ENCODE measurements at places on chromosomes 6 and 20.

DNA sequence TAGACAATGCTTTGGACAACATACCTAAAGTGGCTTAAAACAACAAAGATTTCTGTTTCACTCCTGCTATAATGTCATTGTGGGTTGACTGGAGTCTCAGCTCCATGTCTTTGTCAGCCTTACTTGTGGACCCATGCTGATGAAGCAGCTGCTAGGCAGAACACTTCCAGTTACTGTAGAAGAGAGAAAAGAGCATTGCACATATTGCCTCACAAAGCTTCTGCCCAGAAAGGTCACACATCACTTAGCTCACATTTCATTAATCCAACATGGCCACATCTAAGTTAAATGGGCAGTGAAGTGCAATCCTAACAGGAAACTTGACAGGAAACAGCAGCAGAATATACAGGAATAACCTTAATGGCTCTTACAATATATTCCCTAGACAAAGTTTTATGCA is 480.5 kb upstream of the HTR1E start:
- DNase-seq, result no peak

DNA sequence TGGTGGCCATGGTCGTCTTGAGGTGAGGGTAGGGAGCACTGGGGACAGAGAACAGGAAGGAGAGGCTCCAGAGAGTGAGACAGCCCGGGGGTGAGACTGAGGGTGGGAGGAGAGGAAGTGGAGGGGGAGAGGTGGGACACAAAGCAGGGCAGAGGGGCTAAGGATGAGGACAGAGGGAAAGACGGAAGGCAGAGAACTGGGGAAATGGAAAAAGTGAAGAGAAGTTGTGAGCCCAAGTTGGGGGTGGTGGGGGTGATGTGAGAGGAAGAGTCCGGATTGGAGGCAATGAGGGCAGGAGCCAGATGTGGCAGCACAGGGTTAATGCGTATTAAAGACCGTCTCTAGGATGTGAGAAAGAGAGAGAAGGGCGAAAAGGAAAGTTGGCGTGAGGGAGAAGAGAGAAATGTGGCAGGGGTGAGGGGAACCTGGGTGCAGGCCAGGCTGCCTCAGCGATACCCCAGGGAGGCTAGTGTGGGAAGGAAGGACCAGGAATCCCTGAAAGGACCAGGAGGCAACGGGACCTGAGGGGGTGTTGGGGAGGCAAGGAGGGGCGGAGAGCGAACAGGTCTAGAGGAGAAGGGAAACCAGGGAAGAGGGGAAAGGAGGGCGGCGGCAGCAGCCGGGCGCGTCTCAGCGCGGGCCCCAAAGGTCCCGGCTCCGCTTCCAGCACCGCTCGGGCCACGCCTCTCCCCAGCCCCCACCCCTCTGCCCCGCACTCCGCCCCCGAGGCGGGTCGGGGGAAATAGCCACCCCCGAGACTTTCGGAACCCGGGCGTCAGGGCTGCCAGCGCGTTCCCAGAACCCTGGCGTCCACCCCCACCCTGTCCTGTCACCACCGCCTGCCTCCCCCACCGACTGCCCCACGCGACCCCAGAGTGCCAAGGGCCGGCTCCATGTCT is at the start of gene PPP1R18:
Gene PPP1R18, minus strand, starts transcription at position 637 of the 899 bp plus-strand sequence. Its CDS starts 627 bp downstream, at position 10.
- DNase-seq, result peak; percentile 57

DNA sequence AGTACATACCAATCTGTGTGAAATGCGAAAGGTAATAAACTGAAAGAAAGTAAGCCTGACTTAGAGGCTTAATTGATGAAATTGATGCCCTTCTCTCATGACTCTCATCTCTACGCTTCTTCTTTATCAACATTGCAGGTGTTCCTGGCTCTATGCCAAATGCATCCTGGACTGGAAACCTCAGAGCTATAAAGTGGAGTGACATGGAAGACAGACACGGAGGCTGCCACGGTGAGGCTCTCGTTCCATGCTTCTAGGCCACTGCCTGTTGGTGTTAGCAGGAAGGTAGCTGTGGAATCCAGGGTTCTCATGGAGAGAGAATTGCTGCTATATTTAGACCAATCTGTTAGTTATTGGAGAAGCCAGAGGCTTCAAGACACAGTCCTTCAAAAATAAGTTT is 73.2 kb downstream of the C6orf52 start:
- no peak for DNase-seq

DNA sequence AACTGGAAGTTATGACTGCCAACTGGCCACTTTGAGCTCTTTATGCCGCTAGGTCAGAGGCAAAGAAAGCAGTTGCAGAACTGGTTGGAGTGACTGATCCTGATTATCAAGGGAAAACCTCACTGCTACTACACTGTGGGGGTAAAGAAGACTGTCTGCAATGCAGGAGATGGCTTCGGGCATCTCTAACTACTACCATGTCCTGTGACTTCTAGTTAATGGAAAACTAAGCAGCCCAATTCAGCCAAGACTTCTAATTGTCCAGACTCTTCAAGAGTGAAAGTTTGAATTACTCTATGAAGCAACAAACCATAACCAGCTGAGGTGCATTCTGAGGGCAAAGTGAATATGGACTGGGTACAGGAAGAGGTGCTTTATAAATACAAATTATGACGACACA is 773.6 kb upstream of the SLC35B3 start:
- no peak for DNase-seq

GRCh38 chr20:45937765-45938164 is 3.3 kb downstream of the PCIF1 start:
- DNase-seq, result no peak

DNA sequence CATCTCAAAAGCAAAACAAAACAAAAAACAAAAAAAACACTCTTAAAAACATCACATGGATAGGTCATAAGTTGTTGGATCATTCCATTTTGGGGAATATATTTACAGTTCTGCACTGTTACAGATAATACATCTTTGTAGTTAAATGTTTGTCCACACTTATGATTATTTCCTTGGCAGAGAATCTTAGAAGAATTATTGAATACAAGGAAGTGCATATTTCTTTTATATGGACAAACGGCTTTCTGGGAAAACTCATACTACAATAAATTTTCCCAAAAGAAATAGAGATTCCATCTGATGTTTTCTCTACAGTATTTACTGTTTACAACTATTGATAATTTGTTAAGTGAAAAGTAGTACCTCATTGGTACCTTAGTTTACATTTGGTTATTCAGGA is 33.8 kb downstream of the GMPR start:
- no peak for DNase-seq

DNA sequence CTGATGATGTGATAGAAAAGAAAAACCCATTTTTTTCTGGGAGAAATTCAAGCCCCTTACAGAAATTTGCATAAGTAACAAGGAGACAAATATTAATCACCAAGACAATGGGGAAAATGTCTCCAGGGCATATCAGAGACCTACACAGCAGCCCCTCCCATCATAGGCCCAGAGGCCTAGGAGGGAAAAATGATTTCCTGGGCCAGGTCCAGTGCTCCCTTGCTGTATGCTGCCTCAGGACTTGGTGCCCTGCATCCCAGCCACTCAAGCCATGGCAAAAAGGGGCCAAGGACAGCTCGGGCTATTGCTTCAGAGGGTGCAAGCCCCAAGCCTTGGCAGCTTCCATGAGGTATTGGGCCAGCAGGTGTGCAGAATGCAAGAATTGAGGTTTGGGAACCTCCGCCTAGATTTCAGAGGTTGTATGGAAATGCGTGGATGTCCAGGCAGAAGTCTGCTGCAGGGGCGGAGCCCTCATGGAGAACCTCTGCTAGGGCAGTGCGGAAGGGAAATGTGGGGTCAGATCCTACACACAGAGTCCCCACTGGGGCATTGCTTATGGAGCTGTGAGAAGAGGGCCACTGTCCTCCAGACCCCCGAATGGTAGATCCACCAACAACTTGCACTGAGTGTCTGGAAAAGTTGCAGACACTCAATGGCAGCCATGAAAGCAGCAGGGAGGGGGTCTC is 7.6 kb upstream of the DBNDD2 start:
- no peak for DNase-seq

DNA sequence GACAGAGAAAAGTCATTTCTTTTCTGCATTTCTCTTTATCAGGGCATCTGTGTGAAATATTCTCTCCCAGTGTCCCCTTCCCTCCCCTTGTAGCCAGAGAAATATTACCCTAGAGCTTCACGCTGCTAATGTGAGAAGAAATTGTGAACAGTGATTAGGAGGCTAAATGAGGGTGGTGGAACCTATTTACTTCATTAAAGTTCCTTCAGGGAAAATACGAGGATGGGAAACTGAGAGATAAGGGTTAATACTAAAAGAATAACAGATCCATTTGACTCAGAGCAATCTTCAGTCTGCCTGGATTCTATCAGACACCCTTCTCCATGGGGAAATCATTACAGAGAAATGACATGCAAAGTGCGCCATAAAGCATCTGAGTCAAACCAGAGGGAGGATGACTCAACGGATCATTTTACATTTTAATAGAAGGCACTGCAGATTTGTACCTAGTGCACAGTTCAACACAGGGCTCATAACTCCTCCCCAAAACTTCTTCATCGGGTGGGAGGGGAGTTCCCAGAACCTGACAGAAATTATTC is 131.3 kb downstream of the GJA10 start:
- peak; percentile 96 for DNase-seq

DNA sequence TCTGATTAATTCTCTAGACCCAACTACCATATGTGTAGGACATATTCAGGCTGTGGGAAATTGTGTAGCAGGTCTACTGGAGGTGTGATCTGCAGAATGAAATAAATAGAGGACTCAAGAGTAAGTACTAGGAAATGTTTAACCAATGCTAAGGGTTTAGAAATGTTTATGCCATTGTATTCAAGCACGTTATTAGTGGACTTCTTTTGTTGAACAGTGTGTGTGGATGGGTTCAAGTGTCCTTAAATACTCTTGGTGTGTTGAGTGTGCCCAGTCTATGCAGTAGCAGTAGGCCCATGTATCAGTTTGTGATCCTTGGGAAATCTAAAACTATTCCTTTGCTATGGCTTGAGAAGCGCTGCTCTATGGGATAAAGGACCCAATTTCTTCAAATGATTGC is 112.1 kb downstream of the FARS2 start:
- DNase-seq, result no peak

- DNase-seq, result no peak
Observed at GRCh38 chr6:168247443-168248147, 72.0 kb downstream of the DACT2 start.

DNA sequence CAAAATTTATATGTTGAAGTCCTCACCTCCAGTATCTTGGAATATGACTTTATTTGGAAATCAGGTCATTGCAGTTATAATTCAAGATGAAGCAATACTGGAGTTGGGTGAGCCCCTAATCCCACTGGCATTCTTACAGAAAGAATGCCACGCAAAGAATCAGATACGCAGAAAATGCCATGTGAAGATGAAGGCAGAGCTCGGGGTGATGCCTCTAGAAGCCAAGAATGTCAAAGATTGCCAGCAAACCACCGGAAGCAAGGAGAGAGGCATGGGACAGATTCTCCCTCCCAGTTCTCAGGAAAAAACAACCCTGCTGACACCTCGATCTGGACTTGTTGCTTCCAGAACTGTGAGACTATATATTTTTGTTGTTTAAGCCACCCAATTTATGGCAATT is 273.4 kb upstream of the CITED2 start:
- no peak for DNase-seq

GRCh38 chr6:41892921-41893564 is 2.1 kb downstream of the USP49 start:
- no peak for DNase-seq

DNA sequence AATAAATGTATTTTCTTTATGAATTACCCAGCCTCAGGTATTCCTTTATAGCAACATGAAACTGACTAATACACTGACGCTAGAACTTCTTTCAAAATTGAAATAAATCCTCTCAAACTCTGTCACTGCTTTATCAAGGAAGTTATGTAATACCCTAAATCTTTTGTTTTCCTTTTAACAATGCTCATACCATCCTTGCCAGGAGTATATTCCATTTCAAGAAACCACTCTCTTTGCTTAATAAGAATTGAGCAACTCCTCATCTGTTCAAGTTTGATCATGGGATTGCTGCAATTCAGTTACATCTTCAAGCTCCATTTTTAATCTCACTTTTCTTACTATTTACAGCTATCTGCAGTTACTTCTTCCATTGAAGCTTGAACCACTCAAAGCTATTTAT is 707.6 kb upstream of the MARCKS start:
- peak; percentile 21 for DNase-seq

- DNase-seq, result peak; percentile 43
Observed at GRCh38 chr6:151257985-151258445, 18.2 kb downstream of the AKAP12 start.

- DNase-seq, result peak; percentile 81
Observed at GRCh38 chr20:37282556-37282955, 6.9 kb upstream of the MANBAL start.

DNA sequence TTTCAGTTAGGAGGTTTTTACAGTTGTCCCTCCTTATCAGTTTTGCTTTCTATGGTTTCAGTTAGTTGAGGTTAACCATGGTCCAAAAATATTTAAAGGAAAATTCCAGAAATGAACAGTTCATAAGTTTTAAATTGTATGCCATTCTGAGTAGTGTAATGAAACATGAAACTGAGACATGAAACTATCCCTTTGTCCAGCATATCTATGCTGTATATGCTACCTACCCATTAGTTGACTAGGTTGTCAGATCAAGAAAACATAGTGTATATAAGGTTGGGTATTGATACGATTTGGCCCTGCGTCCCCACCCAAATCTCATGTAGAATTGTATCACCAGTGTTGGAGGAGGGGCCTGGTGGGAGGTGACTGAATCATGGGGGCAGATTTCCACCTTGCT is 39.1 kb downstream of the VGLL2 start:
- DNase-seq, result no peak

GRCh38 chr6:25692472-25692871 is 40.5 kb downstream of the SCGN start:
- no peak for DNase-seq

DNA sequence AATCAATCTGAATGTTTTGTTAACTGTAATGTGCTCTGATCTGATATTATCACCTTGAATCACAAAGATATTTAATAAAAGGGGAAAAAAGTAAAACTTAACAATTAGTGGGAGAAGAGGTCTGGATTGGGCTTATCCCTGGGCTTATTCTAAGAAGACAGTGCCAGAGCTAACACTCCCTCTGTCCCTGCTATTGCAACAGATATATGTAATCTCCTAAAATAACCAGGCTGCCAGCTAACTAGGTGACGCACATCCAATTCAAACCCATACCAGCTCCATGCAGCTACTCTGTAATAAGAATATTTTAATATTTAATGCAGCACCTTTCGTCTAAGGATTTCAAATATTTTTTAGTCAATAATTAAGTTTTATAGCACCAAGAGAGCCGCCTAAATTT is 330.1 kb upstream of the MARCKS start:
- no peak for DNase-seq

GRCh38 chr20:14826543-14827313 is 489.3 kb upstream of the FLRT3 start:
- no peak for DNase-seq

DNA sequence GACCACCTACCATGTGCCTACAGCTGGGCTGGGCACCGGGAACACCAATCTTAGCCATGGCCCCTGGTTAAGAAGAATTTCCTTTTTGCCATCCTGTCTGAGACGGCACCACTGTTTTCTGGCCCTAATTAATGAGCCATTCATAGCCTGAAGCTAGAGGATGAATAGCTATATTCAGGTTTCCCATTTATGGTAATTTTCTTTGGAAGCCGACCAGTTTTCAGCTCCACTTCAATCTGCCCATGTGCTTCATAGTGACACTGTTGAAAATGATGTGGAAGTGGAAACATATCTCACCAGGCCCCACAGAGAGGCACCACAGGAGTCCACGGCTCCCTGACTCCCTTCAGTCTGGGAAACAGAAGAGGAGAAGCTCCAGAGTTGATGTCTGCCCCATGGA is 22.6 kb upstream of the ULBP3 start:
- DNase-seq, result no peak

All from fibroblast of upper back skin (primary cell).